ENCODE measurements at places on chromosomes 5 and 9.

GRCh38 chr5:134837530-134838181 lies 8.1 kb upstream of the C5orf24 start:
- no peak for DNase-seq

DNA sequence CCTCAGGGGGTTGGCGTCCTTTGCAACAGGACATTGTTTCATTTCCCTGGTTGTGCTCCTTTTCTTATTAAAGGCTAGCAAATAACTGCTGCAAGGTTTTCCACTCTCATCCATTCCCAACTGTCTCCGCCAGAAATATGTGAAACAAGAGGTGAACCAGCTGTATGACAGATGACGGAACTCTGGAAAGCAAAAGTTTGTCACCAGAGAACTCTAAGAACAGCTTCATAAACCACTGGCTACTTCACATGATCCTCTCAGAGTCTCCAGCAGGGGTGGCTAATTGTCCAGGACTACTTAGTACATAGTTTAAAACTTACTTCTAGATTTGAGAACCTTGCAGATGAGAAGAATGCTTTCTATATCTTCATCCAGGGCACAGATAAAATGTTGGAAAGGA lies 195.9 kb upstream of the RAD23B start:
- DNase-seq = no peak

- DNase-seq = no peak
Measured at GRCh38 chr9:130846487-130847305, 11.6 kb downstream of the ABL1 start.

GRCh38 chr9:135835131-135835530 lies 72.2 kb downstream of the CAMSAP1 start:
- no peak for DNase-seq

DNA sequence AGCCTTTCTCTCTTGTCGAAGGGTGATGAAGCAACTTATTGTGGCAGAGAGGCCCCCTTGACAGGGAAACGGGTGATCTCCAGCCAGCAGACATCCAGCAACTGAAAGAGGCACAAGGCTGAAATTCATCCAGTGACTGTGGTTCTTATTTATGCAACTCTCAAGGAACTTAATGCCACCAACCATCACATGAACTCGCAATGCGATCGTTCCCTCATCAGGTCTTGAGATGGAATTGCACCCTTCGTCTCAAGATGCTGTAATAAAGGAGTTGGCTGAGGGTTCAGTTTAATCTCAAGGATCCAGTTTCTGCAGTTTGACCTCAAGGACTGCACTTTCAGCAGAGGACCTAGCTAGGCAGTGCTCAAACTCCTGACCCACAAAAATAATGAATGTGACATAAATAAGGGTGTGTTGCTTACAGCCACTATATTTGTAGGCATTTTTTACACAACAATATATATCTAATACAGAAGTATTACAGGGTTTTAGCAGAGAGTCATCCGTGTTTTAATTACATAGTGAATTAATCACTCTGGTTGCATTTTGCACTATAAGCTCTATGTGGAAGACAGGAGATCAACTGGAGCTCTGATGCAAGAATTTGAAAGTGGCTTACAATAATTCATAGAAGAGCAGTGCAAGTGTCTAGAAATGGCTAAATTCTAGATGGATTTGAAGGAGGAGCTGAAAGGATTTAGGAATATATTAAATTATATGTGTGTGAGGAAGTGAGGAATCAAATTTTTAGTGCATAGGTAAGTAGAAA lies 957.8 kb upstream of the CTNND2 start:
- DNase-seq = no peak

- DNase-seq = no peak
Measured at GRCh38 chr9:13648676-13649075, 369.2 kb upstream of the MPDZ start.

DNA sequence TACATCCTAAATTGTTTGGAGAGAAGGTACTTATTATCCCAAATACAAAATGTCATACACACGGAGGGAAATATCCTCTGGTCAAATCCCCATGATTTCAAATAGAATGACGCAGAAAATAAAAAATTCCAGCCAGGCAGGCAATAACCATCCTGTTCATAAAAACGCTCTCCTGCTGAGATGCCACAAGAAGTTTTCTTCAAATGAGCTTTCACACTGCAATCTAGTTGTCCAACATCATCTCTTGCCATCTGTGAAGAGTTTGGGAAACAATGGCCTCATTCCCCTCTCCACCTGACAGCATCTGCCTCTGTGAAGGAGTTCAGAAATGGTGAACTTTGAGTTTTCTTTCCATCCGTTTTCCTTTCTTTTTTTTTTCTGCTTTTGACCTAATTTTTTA lies 83.3 kb upstream of the SLC30A5 start:
- DNase-seq = no peak

GRCh38 chr9:8616414-8616813 lies 816.8 kb upstream of the DMAC1 start:
- no peak for DNase-seq

GRCh38 chr5:5164163-5164562 lies 24.0 kb downstream of the ADAMTS16 start:
- no peak for DNase-seq

DNA sequence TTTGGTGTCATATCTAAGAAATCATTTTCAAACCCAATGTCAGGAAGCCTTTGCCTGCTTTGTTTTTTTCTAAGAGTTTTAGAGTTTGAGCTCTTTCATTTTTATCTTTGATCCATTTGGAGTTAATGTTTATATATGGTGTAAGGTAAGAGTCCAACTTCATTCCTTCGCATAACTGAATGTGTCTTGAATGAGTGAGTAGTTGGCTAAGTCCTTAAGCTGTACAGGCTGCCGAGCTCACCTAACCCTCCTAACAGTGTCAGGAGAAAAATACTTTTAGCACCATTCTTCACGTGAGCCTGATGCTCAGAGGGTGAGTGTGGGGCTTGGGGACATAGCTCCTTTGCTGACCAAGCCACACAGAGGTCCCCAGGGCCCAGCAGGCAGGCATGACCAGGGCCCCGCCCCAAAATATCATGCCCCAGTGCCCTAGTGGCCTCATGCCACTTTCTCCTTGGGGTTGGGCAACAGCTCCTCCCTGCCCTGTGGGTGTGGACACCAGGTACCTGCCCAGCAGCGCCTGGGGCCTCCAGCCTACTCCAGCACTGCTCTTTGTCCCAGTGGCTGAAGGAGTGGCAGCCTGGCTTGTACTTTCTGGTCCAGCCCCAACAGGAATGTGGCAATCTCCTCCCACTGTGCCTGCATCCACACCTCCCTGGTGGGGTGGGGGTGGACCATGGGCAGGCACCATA lies 17.2 kb downstream of the PPARGC1B start:
- DNase-seq = no peak

DNA sequence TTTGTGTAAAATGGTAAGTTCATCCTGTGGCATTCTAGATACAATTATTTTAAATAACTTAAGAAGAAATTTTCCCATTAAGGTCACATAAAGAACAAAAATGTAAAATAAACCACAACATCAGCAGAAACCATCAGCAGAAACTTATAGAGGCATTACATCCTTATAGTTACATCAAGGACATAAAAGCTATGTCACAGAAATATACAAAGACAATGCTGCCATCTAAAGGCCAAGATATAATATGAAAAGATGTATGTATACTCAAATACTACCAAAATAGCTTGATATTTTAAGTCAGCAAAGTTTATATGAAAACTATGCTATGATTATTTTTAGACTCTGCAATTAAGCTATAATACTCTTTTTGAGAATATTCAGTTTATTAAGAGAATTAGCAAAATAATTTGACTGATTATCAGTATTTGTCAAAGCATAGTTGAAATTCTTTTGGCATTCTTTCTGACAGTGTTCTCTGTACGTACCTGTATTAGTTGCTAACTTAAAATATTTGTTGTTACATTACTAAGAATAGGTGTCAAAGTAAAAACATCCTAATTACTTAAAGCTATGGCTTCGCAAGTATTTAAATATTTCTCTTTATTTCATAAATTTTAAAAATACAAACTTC lies 36.2 kb downstream of the FBXL17 start:
- no peak for DNase-seq

All from activated T-helper 1 cell treated with anti-CD3 and anti-CD28 coated beads, Interleukin-2, amount 50 U/mL, for 16 hours (primary cell).